ENCODE measurements at places on chromosomes 11 and 22.
A peak's percentile ranks its signal among the peaks of the same experiment; 100 is the strongest.

- DNase-seq = no peak
Observed at GRCh38 chr11:66919923-66920322, 38.3 kb downstream of the PC start.

DNA sequence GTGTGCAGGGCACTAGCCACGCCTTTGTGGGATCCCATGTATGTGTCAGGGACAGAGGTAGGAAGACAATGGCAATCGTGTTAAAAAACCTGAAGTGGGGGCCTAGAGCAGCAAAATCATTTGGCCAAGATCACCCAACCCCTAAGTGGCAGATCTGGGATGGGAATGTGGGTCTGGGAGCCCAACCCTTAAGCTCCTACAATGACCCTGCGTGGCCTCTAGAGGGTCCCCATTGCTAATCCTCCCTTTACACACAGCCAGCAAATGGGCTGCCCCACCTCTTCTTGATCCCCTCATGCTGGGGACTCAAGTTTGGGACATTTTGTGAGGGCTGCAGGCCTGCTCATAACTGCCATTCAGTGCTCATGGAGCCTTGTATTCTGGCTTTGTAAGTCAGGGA lies 73.2 kb upstream of the SUSD2 start:
- DNase-seq = no peak

- DNase-seq = no peak
Observed at GRCh38 chr11:58061813-58062212, 31.1 kb downstream of the OR6Q1 start.

DNA sequence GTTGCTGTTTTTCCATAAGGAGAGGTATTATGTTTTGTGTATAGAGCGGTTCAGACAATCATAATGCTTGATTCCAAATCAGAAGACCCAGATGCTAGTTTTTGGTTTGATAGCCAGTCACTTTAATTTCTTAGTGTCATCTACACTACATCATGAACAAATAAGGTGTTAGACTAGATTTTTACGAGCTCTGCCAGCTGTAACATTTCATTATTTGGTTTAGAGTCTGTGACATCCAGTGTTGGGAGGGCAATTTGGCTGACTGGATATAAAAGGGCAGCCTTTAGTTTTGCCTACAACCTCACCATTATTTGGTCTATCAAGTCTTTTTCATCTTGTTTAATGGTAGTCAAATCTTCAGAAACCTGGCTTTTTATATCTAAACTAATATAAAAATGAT lies 30.2 kb upstream of the FBXO3 start:
- no peak for DNase-seq

DNA sequence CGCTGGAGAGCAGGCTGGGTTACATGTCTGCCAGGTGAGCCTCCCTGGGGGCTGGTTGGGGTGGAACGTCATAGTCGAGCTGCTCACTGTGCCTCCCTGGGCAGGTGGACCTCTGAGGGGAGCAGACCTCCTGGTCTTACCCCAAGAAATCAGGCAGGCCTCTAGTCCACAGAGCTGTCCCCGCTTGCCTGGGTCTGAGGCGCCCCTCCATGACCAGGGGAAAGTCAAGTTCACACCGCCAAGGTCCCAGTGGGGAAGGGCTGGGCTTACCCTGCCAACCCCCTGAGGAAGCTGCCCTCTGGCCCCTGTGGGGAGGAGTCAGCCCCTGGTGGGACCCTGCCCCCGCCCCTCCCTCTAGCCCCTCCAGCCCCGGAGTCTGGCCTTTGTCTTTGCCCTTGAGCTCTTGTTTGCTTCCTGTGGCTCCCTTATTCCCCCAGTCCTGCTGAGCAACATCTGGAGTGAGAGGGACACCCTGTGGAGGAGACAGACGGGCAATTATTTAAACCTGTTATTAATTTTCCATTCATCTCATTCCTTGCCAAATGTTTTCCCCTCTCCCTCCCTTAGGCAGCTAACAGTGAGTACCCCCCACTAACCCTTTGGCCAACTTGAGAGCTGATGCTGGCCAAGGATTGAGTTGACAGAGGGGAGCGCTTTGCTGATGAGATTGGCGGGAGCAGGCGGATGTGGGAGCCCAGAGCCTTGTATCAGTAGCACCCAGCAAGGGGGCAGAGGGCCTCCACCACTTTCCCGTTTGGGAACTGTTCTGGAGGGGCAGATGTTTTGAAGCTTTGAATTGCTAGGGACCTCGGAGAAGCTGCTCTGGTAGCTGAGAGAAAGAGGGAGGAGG lies 83.4 kb downstream of the CEP164 start:
- DNase-seq = no peak

- DNase-seq = no peak
Observed at GRCh38 chr22:38239101-38239761, 33.6 kb downstream of the TMEM184B start.

DNA sequence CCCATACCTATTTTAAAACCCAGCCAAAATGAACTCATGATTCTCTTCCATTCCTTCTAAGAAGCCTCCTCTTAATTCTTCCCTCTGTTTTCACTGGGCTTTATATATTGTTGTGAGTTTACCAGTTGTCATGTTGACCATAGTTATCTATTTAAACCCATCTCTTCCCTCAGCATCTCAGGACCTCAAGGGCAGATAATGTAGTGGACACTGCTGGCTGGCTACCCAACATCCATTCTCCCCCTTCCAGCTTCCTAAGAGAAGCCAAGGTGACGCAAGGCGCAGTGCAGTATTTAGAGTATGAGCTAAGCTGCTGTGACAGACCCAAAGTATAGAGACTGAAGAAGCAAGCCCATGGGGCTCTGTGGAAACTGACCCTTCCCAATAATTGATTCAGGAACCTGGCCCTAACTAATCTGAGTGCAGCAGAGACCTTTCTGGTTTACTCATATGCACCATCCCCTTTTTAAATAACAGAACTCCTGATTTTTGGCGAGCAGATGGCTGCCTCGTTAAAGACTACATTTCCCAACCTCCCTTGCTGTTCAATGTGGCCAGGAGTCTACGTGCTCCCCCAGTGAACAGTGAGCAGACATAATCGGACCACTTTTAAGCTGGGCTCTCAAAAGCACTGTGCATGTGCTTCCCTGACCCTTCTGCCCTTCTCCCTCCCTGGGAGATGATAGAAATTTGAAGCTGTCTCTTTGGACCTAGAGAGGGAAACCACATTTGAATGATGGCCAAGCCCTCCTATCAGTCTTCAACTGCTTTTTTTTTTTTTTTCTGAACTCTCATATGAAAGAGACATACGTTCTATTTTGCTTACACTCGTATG lies 28.1 kb upstream of the CREB3L1 start:
- no peak for DNase-seq

- DNase-seq = no peak
Observed at GRCh38 chr11:2529636-2530035, 84.8 kb downstream of the KCNQ1 start.

DNA sequence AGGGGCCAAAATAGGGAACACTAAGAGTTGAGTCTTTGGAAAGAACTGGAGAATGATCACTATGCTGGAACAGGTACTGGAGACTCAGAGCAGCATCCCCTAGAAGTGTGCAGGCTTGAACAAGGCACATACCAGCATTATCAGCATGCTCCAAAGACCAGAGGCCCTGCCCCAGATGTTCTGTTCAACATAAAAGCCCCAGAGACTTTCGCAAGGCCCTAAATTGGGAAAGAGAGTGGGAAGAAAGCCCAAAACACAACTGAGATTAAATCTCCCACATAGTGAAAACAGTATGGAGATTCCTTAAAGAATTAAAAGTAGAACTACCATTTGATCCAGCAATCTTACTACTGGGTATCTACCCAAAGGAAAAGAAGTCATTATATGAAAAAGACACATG lies 9.4 kb downstream of the CNGA4 start:
- DNase-seq = no peak

GRCh38 chr11:126518972-126519690 lies 163.6 kb downstream of the ST3GAL4 start:
- DNase-seq = no peak

- no peak for DNase-seq
Observed at GRCh38 chr11:60111793-60112192, 23.3 kb downstream of the MS4A2 start.

GRCh38 chr11:123047266-123047946 lies 14.5 kb downstream of the HSPA8 start:
- DNase-seq = no peak

DNA sequence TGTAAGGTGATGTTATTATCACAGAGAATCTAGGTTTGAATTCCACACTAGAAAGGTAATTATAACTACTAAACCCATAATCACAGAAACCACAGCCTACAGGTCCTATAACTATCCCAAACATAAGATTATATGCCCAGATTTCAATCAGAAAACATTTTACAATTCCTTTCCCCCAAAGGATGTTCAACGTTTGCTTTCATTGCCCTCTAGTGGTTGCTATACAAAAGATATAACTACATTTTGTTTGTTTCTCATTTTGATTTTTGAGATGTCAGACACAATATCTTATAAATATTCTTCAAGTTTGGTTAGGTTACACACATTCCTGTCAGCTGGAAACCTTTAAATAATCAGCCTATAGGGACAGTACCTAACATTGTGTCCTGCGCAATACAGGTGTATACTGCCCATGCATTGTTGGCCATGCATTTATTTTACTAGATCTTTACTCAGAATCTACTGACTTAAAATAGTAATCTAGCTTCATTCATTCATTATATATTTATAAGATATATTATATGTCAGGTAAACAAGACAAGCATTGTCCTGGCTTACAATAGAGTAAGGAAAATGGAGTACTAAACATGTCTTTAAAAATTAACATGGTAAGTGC lies 530.5 kb upstream of the CCDC90B start:
- DNase-seq = peak; percentile 5
